NCI-H460 (cell line): ENCODE measurements at places on chromosomes 1 and 21. TPM values are rescaled to one million over a fixed set of nuclear protein-coding genes. Genes with fewer than 3 reads are reported as not detected.

Gene KRTAP19-8
- not detected in 2 replicates for total RNA-seq

Gene FAM177B
- 0.57 TPM in 1 of 2 replicates, not detected in the other for total RNA-seq

Gene SHISAL2A
- not detected in 2 replicates for total RNA-seq

Gene CLEC20A
- not detected in 2 replicates for total RNA-seq

DNA sequence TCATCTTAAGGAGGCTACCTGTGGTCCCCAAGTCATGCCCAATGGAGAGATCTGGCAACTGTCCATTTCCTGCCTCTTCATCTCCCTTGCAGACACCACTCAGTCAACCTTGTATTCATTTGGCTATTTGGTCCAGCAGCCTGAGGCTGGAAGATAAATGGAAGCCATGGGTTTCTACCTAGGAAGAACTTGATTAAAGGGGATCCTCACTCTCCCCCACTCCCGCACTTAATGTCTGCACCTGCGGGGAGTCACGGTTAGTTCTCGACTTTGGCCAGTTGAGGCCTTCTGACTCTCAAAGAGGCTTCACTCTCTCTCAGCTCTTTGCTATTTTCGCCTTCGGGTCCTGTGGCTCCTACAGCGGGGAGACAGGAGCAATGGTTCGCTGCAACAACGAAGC is 8.4 kb upstream of the ATXN7L2 start:
- DNase-seq: no peak

DNA sequence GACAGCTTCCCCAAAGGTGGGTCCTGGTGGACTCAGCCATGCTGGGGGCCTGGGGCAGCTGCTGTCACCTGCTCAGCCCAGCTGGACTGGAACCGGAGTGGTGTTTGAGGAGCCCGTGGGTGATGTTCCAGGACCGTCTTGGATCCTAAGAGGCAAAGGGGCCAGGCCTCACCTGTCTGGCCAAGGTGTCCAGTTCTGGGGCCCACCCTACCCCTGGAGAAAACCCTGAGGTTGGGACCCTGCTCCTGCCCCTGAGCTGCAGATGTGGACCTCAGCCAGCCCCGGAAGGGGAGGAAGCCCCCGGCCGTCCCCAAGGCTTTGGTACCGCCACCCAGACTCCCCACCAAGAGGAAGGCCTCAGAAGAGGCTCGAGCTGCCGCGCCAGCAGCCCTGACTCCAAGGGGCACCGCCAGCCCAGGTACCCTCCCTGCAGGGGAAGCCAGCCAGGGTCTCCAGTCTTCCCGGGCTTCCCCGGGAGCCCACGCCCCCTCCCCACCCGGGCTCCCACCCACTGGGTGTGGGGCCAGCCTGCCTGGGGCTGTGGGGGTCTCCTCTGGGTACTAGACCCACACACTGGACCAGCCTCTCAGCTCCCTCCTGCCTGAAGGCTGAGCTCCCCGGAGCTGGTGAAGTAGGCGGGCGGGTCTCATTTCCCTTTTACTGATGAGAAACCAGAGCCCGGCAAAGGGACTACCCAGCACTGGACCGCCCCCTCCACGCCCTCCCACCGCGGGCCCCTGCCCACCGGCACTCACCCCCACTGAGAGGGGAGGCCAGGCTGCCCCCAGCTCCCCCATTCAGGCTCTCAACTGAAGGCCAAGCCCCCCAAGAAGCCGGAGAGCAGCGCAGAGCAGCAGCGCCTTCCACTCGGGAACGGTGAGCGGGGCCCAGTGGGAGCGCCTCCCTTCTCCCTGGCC is 1.3 kb downstream of the AIRE start:
- DNase-seq: no peak

Gene TMEM52
- total RNA-seq: 2.8 and 3.6 TPM in 2 replicates

Gene PTCH2
- 0.02 and 0.12 TPM in 2 replicates for total RNA-seq

Gene WNT2B
- total RNA-seq: 0.98 and 1.5 TPM in 2 replicates

DNA sequence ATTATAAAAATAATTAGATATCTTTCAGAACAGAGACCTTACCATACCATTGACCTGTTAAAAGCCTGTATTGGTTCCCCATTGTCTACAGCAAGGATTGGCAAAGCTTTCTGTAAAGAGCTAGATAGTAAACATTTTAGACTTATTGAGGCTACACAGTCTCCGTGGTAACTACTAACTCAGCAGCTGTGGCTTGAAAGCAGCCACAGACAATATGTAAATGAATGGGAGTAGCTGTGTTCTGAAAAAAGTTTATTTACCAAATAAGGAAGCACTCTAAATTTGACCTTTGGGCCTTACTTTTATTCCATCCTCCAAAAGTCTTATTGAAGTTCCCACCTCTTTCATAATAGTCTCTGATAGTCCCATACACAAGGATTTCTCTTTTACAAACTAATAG is 39.7 kb downstream of the NUP210L start:
- DNase-seq: no peak

DNA sequence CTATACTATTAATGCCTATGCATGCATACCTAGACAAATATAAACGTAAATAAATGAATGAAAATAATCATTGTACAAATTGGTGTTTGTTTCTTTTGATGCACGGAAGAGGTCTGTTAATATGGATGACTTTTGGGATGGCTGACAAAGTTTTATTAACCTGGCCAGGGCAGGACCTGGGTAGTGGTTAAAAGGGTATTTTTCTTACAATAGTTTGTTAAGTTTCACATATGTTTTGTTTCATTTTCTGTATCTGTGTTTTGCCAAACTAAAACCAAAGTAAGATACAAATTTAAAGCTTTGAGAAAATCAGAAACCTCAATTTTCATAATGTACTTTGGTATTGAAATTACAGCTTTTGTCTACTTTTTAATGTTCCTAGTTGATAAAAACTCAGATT is 222.7 kb upstream of the OLFM3 start:
- no peak for DNase-seq

Gene OR2L13
- not detected in 2 replicates for total RNA-seq

Gene ARHGEF19
- total RNA-seq: 6.1 and 6.3 TPM in 2 replicates

DNA sequence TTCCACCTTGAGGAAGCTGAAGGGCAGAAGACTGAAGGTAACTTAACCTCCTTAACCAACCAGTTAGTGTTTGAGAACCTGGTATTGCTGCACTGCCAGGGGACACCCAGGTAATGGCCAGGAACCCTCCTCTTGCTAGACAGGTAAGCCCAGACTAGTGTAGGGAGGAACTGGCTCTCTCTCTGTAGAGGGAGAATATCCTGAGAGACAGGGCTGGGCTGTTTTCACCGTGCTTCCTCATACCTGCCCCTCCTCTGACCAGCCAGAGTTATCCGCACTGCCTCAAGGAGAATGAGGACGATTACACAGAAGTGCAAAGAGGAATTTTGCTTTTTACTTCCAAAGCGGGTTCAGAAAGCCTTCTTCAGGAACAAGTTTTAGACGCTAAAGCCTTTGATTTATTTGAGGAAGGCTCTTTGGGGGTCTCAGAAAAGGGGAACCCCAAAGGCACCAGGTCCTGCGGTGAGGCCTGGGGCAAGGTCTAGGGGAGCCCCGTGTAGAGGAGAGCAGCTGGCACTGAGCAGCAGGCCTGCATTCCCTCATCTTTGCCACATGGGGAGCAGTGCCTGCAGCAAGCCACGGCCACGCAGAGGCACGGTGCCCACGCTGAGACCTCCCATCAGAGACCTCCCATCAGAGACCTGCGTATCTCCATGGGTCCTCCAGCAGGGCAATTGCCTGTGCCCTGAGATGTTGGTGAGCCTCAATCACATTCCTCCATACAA is 13.5 kb downstream of the GNG4 start:
- DNase-seq: no peak

DNA sequence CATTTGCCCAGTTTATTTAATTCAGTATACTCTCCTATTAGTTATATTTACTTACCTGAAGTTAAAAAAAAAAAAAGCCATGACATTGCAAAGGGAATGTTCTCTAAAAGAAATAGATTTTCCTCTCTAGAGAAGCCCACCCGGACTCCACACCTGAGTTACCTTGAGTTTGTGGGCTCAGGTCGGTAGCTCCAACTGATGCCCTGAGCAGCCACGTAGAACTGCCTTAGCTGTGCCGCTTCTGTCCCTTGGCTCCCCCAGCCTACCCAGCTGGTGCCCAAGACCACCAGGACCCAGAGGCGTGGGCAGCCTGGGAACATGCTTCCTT is 250 bp downstream of the F5 start:
- no peak for DNase-seq

DNA sequence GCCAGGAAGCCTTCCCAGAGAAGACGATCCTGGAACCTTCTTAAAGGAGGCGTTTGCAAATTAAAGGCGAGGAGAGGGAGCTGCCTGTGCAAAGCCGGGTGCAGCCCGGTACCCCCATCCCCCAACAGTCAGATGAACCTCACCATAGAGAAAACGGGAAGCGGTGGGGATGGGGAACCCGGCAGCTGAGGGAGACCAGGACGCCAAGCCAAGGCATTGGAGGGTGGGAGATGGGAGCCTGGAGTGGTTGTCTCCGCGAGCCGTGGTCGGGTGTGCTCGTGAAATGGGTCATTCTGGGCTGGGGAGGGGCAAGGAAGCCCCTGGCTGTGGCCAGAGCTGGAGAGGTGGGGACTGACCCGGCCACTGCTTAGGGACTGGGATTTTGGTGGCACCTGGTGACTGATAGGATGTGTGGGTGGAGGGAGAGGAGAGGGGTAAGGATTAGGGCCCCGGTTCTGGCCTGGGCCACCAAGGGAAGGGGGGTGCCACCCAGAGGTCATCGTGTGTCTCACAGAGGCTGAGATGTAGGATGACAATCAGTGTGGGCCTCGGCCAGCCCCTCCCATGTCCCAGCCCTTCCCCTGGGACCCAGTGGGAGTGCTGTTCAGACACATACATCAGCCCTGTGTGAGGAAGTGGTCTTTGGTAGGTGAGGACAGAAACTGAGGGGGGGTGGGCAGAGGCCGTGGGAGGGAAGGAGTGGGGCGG is 676 bp upstream of the PADI2 start:
- no peak for DNase-seq

- DNase-seq: no peak
Measured at GRCh38 chr1:246394121-246394520, 113.0 kb downstream of the SMYD3 start.

DNA sequence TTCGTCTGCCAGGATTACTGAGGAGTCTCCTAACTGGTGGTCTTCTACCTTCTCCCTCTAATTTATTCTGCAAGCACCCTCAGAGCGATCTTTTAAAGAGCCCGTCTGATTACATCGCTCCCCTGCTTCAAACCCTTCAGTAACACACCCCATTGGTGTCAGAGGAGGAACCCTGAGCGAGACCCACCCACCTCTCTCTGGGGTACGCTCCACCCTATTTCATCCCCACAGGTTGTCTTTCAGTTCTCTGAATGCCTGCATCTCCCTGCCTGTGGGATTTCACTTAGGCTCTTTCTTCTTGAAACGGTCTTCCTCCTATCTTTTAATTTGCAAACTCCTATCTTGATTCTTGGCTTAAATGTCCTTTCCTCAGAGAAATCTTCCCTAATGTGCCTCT is 39.4 kb downstream of the C1orf21 start:
- no peak for DNase-seq

Gene PYHIN1
- total RNA-seq: not detected in 2 replicates

GRCh38 chr21:25818551-25818950 is 83.8 kb downstream of the GABPA start:
- no peak for DNase-seq

- no peak for DNase-seq
Measured at GRCh38 chr1:241744591-241744990, 92.5 kb downstream of the WDR64 start.

DNA sequence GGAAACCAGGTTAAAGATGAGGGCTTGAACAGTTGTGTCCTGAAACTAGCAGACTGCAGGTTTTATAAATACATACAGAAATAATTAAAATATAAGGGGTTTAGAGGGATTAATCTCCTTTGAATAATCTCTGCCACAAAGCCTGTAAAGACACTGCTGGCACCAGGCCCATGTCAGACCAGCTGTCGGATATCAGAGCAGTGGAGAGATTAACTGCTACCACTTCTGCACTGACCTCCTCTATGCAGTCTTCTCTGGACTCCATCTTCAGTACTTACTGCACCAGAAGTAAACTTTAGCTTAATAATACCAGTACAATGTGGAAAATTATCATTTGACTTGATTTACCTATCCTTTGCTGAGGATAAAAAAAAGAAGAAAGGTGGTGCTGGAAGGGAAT is 128.6 kb downstream of the LHX4 start:
- DNase-seq: no peak

- DNase-seq: no peak
Measured at GRCh38 chr1:17259233-17259873, 10.5 kb downstream of the PADI3 start.

Gene SEMA4A
- 0.10 and 0.29 TPM in 2 replicates for total RNA-seq

- DNase-seq: no peak
Measured at GRCh38 chr1:223455470-223455869, 62.3 kb downstream of the CCDC185 start.

DNA sequence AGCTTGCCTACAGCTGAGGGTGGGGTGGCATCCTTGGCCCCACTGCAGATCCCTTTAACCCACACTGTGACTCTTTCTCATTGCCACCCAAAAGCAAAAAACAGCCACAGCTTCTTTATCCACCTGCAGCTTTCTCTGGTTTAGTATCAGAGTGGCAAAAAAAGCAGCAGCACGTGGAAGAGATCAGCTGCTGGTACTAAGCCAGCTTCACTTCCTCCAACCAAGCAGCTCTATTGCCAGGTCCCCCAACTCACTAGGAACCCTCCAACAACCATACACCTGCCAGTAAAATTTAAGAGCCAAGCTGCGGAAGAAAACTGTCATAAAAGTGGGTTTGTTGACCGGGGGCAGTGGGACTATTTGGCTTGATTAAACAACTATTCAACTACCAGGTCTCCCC is 66.4 kb downstream of the KDM1A start:
- DNase-seq: no peak
